Vagina (tissue), 2 donors: ENCODE measurements at places on chromosomes 16 and 17.

DNA sequence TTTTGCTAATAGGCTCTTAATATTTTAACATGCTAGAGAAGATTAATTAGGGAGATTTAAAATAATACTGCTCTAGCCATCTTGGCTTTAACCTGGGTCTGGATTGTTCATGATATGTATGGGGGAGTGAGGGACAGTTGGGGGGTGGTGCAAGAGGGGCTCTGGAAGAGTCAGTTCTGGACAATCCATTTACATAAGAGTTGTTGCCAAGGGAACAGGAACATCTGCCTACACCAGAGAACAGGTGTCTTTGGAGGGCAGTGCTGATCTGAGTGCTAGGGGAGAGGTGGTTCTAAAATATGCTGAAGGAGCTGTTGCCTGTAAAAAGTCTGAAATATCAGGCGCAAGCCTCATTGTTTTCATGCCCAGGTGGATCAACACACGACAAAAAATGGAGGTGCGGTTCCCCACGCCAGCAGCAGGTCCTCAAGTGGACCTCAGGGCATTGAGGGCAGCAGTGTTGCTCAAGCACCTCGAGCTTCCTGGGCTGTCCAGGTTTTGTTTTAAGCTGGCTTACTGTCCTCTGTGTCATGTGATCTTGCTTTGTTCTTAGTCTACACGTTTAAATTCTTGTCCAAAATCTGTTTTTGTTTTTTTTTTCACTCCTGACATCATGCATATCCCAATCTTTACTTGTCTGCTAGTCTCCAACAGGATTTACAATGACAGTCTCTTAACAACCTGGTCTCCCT lies 25.4 kb upstream of the WSB1 start:
- no peak for DNase-seq

- DNase-seq = no peak
Measured at GRCh38 chr17:10744501-10745000, 14.7 kb upstream of the TMEM220 start.

- no peak for DNase-seq
Measured at GRCh38 chr16:63735456-63735855, 1386.4 kb downstream of the CDH11 start.

DNA sequence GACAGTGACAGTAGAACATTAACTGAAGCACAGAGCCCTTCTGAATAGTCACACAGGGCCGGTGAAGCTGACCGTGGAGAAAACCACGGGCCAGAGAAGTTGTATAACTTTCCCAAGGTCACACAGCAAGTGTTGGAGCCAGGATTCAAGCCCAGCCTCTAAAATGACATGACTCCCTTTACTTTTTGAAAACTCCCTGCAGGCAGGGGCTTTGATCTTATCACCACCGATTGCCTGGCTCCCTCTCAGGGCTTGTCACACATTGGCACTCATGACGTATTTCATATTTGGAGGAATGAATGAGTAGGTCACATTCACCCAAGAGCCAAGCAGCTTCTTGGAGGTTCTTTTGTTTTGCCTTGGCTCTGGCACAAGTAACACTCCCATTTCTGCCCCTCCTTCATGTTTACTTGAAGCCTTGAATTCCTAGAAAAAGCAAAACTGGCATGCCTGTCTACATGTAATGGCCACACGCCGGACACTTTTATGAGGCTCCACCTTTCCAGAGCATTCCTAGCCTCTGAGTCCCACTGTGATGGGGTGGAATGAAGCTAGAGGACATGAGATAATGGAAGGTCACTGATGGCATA lies 13.3 kb upstream of the RBBP6 start:
- DNase-seq = peak; percentile 42

- DNase-seq = no peak
Measured at GRCh38 chr17:83068641-83069570, 10.5 kb upstream of the METRNL start.

GRCh38 chr17:48724251-48725003 lies 1.4 kb downstream of the PRAC2 start:
- DNase-seq = no peak

DNA sequence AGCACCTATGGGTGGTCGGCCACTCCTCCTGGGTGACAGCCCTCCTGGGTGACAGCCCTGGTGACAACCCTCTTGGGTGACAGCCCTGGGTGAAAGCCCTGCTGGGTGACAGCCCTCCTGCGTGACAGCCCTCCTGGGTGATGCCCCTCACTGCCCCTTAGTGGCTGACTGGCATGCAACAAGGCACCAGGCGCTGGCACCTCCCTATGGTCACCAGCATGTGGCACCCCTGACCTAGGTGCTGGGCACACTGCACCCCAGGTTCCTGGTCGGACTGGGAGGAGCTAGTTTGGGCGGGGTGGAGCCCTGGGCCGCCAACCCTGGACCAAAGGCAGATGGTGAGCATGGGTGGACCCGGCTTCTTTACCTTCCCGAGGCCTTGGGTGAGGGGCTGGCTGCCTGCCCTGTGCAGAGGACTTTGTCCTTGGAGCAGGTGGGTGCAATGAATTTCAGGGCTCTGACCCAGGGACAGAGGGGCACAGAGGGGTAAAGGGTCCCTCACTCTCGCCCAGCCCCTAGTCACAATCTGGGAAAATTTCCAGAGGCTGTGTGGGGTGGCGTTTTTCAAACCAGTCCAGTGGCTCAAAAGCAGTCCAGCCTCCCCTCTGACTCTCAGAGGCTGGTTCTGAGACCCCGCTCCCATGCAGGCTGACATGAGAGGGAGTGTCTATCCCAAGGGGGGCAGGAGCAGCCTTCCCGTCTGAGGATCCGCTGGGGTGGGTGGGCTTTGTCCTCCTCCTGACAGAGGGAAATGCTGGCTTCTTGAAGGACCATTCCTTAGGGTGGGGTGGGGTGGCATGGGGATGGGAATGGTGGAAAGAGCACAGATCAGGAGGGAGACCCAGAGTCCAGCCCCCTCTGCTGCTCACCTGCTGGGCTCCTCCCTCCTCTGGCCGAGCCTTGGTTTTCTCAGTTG lies 25.9 kb upstream of the TNFRSF13B start:
- no peak for DNase-seq

GRCh38 chr17:61452301-61453290 lies at the start of gene TBX4:
Gene TBX4, plus strand, starts transcription at chr17:61452422. Its CDS starts 4,069 bp downstream, at chr17:61456491.
- DNase-seq = no peak

GRCh38 chr16:23518435-23518891 lies 8.2 kb upstream of the GGA2 start:
- DNase-seq = no peak
